ENCODE measurements at places on chromosomes 1 and 21.

- peak; percentile 37 for DNase-seq
These were observed 120.6 kb upstream of the KCNJ15 start for GRCh38 chr21:38136201-38136600.

GRCh38 chr1:225250432-225250831 is 177.4 kb downstream of the LBR start:
- DNase-seq, result no peak

- DNase-seq, result peak; percentile 8
These were observed 73.9 kb downstream of the RAB3GAP2 start for GRCh38 chr1:220198186-220199005.

DNA sequence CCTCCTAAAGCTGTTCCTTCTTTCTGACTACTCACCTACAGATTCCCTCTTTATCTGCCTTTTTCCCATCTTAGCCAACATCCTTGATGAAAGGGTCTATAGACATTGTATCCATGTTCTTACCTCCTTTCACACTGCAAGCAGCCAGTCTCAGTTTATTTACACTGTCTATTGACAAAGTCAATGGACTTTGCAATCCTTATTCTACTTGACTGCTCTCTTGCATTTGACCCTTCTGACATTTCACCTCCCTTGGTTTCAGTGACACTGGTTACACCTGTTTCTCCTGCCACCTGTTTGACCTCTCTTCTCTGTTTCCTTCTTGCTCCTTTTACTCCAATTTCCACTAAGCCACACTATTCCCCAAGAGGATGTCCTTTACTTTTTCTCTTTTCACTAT is 224.0 kb upstream of the SNX7 start:
- DNase-seq, result no peak

- no peak for DNase-seq
These were observed 7.1 kb upstream of the AGO3 start for GRCh38 chr1:35923791-35924221.

- no peak for DNase-seq
These were observed 13.4 kb downstream of the PIGM start for GRCh38 chr1:160018347-160018746.

- peak; percentile 4 for DNase-seq
These were observed 441.5 kb downstream of the PLA2G4A start for GRCh38 chr1:187270256-187270655.

DNA sequence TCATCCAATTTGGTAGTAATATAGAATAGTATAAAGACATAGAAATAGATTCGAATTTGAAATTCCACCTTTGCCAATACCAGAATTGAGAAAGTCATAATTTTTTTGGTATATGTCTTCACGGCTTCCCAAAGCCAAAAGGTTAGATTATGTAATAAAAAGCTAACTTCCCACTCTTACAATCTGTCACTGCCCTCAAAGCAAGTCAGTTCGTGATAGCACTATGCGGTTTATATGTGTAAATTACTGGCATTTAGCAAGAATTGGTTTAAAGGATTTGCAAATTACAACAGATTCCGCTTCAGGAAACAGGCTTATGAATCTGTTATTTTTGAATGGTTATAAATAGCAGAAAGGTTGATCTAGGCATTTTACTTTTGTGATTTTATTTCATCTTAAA is 679.4 kb upstream of the ADGRL2 start:
- DNase-seq, result no peak

GRCh38 chr21:36566644-36567043 is 86.7 kb upstream of the CLDN14 start:
- no peak for DNase-seq

- peak; percentile 82 for DNase-seq
These were observed 51.1 kb downstream of the DOP1B start for GRCh38 chr21:36207577-36208320.

- DNase-seq, result peak; percentile 59
These were observed at the start of gene SLC44A3 for GRCh38 chr1:94819945-94820746. TSS of gene SLC44A3 (plus strand) at chr1:94820357. CDS start at chr1:94820452, 95 bp downstream.

GRCh38 chr1:21814241-21814918 is 2.3 kb downstream of the LDLRAD2 start:
- DNase-seq, result no peak

DNA sequence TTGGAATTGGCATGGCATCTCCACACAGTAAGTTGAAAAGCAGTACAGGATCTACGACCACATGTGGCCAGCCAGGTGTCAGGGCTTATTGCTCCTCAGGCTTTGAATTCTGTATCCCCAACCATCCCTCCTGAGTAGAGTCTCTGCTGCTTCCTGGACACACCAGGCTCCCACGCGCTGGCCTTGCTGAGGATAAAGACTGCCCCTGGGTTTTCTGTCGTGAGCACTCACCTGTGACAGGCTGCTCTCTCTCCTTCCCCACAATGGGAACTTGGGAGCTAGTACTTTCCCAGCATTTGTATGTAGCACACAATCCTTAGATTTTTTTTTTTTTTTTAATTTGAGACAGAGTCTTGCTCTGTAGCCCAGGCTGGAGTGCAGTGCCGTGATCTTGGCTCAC is 33.6 kb downstream of the PBX1 start:
- no peak for DNase-seq

DNA sequence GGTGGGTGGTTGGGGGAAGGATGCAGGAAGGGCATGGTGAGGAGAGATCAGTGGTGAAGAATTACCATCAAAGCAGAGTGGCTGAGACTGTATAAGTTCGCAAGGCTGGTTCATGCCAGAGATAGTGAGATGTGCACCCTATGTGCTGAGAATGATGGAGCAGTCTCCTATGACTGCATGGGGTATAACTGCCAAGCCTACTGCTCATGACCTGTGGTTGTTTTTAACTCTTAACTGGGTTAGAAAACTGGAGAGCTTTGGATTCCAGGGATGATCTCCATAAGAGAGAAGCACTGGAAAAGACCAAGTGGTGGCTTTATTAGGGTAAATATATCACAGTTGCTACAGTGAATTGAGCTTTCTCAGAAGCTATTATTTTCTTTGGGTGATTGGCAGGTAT is 16.2 kb downstream of the WNT2B start:
- DNase-seq, result no peak

DNA sequence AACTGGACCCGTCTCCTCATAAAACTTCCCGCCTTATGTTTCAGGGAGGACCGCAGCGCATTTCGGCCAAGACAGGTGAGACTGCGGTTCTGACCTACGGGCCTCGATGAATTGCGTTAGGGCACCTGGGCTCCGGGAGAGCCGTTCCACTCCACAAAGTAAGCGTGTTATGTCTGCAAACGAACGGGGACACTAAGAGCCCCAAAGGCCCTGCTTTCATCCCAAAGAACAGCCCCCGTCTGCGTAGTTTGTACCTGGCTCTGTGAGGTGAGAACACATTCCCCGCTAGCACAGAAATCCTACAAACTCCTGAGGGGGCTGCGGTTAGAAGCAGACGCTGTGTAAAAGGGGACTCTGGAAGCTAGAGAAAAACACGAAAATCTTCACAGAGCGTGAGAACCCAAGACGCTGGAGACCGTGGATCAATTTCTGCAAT is 41.6 kb upstream of the PPIAL4F start:
- no peak for DNase-seq

- DNase-seq, result peak; percentile 66
These were observed 45.5 kb upstream of the VANGL1 start for GRCh38 chr1:115596080-115596780.

- DNase-seq, result no peak
These were observed 8.6 kb upstream of the PIGV start for GRCh38 chr1:26779098-26779668.

DNA sequence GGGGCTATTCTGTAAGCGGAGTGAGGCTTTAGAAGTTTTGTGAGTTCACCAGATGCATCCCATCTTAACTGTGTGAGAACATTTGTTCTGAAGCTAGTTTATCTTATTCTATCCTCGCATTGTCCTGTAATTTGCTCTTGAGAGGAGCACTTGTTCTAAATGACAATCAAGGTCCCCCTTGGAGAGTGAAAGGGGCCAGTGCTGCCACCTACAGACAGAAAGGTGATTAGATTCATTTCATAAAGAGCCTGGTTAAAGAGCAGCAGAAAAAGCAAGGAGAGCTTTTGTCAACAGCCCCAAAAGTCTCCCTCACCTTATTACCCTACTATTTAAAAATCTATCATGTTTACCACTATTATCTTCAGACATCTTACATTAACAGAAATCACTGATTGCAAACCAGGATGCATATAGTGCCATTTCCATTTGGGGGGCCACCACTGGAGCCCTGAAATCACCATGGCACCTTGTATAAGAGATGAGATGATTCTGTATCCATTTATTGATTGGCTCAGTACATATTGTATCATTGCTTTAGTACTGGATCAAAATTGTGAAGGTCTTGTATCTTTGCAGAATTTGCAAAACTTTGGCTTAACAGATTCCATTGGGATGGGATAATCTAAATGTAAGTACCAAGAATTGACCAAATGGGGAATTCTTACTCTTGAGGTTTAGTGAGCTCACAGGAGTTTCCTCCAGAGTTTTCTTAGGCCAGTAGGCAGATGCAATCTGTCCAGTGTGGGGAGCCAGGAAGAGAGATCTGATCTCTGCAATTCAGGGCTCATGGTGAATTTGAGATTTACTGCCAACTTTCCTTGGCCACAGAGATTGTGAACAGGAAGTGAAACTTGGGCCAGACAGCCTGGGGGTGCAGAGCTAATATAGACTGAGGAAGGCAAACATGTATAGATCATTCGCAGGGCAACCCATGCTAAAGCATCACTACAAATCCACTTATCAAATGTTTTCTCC is 64.3 kb upstream of the TRABD2B start:
- peak; percentile 31 for DNase-seq

GRCh38 chr1:152718238-152718637 is 10.3 kb downstream of the LCE4A start:
- no peak for DNase-seq

DNA sequence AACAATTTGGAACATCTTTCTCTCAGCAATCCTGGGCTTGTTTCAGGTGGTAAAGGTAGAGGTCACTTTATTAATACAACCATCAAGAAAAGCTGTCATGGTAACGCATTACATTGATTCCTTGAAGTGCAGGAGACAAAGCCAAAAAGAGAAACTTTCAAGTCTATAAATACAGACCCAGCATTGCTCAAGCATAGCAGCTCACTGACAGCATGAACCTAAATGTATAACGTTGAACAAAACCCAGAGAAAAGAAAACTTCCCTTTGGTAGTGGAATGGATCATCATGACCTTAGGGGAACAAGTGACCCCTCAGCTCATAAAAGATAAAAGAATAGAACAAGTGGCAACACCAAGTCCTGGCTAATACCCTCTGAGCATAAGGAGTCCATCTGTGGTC is 332.2 kb downstream of the NTNG1 start:
- no peak for DNase-seq

DNA sequence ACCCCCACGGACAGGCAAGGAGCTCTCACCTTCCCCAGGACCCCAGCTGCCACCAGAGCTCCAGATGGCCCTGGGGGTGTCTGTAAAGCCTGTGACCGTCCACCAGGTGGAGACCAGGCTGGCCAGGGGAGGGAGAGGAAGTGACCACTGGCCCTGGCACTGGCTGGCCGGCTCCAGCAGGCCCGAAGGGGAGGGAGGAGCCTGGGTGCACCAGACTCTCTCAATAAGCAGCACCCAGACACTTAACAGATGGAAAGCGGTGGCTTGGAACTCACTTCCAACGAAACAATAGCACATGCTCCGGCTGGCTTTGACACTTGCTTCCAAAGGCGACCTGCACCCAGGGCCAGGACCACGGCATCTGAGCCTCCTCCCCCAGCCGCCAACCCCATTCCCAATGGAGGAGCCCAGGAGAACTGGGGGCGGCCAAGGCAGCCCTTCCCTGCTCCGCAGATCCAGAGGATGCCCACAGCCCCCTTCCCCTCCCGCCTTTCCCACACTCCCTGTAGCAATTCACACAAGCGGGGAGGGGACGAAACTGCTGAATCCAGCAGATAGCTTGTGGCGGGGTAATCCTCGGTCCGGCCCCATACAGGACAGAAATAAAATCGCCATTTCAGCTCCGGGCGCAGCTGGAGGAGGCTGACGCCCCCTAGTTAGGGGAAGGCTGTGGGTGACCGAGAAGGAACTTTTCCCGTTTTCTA is 742 bp upstream of the PDE9A start:
- peak; percentile 54 for DNase-seq

DNA sequence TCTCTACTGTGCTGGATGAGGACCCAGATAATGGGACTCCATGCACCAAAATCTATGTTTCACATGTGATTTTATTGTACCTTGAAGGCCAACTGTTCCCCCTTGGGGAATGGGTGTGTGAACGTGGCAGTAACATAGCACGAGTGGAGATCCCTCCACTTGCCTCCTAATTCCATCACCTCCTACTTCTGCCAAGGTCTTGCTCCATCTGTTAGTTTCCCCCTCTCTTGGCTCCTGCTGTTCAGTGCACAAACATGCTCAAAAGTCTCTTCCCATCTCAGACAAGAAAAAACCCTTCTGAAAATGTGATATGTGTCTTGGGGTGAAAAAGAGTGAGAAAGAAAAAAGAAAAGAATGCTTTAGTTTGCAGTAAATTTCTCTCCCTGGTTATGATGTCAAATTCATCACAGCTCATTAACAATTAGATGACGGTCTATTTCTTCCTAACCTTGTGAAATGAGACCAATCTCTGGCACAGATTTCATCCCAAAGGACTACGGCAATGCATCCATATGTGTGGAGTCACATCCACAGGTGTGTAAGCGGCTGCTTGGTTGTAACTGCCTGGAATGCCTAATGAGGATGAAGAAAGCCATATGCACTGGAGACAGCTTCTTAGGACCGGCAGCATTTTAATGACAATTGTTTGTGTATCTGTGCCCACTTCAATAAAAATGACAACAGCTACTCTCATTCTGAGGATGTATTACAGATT is 79.3 kb upstream of the DIRAS3 start:
- no peak for DNase-seq

GRCh38 chr1:28864695-28865094 is 49.7 kb upstream of the EPB41 start:
- no peak for DNase-seq

GRCh38 chr1:3588395-3588794 is 22.9 kb downstream of the MEGF6 start:
- DNase-seq, result no peak

DNA sequence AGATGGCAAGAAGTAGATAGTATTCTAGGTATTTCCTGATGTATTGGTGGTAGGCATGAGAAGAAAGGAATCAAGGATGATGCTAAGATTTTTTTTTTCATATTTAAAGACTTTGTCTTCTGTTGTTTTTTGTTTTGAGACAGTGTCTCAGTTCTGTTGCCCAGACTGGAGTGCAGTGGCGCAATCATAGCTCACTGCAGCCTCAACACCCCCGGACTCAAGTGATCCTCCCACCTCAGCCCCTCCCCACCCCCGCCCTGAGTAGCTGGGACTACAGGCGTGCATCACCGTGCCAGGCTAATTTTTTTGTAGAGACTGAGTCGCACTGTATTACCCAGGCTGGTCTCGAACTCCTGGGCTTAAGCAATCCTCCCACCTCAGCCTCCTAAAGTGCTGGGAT is 2.8 kb upstream of the CAPZB start:
- DNase-seq, result no peak
